Gastrocnemius medialis (tissue), 4 donors: ENCODE measurements at places on chromosomes 3 and 15. TPM values are rescaled to one million over a fixed set of nuclear protein-coding genes. Genes with fewer than 3 reads are reported as not detected.

The MUC4 gene
- total RNA-seq, result not detected

The LXN gene
- 2.3 TPM for total RNA-seq

The SLC2A2 gene
- not detected for total RNA-seq

The CFAP100 gene
- total RNA-seq, result not detected

The CPLX3 gene
- not detected for total RNA-seq

The PLOD2 gene
- 6.5 TPM for total RNA-seq

The CCK gene
- total RNA-seq, result not detected

The CCDC50 gene
- 66.5 TPM for total RNA-seq

The MCF2L2 gene
- total RNA-seq, result 0.27 TPM

The KCNH8 gene
- not detected for total RNA-seq

The RLBP1 gene
- total RNA-seq, result not detected

GRCh38 chr3:63207066-63207590, 71.0 kb upstream of the SYNPR start:
- no peaks in the 10 kb centered on the region for H3K4me1 ChIP-seq
- DNase-seq, result no peak
- H3K27ac ChIP-seq, result no peak overlapping the region
- no peaks in the 10 kb centered on the region for H3K27me3 ChIP-seq

DNA sequence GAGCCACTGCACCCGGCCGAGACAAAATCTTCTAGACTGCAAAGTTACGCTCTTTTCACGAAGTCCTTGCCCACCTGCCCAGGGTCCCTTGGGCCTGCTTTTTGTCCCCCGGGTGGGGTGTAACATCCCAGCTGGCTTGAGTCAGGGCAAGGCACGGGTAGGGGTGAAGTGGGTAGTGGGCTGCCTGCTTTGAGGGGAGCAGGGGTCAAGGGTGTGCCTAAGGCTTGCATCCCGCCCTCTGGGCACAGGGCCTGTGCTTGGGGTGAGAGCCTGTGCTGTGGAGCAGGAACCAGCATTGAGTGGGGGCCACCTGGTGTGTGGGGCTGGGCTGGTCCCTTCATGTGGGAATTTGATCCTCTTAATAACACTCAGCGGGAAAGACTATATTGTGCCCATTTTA, 74.6 kb downstream of the KLF13 start:
- H3K36me3 ChIP-seq, result no peaks in the 10 kb centered on the region
- H3K27me3 ChIP-seq, result no peaks in the 10 kb centered on the region
- H3K4me1 ChIP-seq, result peaks cover 19% of the 10 kb centered on the region
- H3K4me3 ChIP-seq, result no peak overlapping the region
- no peak for DNase-seq

DNA sequence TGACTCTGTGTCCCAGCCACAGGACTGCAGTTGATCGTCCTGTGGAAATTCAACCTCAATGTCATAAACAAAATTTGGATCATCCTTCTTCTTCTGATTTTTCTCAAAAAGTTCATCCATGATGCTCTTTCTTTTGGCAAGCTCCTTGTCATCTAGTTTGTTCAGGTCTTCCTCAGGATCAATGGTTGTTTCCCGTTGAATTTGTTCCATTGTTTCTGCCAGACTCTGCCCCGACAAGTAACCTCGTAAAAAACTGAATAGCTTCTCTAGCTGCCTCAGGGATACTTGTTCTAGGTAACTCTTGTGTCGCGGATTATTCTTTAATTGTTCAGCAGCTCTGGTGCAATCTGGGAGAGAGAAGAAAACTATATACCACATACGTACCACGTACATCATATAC, 4.5 kb downstream of the CEP19 start:
- no peak overlapping the region for H3K4me3 ChIP-seq
- H3K4me1 ChIP-seq, result peaks cover 5% of the 10 kb centered on the region
- no peaks in the 10 kb centered on the region for H3K36me3 ChIP-seq
- H3K27ac ChIP-seq, result no peak overlapping the region

DNA sequence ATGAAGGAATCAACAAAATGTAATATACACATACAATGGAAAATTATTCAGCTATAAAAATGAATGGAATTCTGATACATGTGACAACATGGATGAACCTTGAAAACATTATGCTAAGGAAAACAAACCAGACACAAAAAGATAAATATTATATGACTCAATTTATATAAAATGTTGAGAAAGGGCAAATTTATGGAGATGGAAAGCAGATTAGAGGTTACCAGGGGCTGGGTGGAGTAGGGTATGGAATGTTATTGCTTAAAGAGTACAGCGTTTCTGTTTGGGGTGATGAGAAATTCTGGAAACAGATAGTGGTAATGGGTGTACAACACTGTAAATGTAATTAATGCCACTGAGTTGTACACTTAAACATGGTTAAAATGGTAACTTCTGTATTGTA, 50.9 kb downstream of the EMC4 start:
- no peak for DNase-seq
- H3K27me3 ChIP-seq, result no peaks in the 10 kb centered on the region
- no peak overlapping the region for H3K4me3 ChIP-seq
- no peaks in the 10 kb centered on the region for H3K36me3 ChIP-seq
- H3K4me1 ChIP-seq, result no peaks in the 10 kb centered on the region

- H3K36me3 ChIP-seq, result no peaks in the 10 kb centered on the region
- H3K27me3 ChIP-seq, result no peaks in the 10 kb centered on the region
- no peak for DNase-seq
- peaks cover 1% of the 10 kb centered on the region for H3K4me1 ChIP-seq
- no peak overlapping the region for H3K4me3 ChIP-seq
- no peak overlapping the region for H3K27ac ChIP-seq
Observed at GRCh38 chr3:105960381-105960780, 91.6 kb upstream of the CBLB start.

- H3K27me3 ChIP-seq, result no peaks in the 10 kb centered on the region
- no peak overlapping the region for H3K27ac ChIP-seq
- no peaks in the 10 kb centered on the region for H3K4me1 ChIP-seq
- DNase-seq, result no peak
Observed at GRCh38 chr3:154792828-154793227, 287.3 kb upstream of the MME start.

DNA sequence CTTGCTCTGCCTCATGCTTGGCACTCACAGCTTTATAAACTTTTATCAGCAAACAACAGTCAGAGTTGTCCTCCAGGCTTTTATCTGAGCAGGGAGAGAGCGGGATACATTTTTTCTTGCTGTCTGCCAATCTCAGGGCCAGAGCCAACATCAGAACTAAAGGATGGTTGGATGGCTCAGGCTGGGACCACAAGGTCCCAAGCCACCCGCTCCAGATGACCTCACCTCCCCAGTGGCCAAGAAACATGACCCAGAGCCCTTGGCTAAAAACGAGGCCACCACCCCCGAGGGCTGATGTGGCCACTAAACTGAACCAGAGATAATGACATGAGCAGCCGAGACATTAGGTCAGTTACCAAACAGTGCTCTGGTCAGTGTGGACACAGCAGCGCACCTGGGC, 18.8 kb upstream of the SPATA12 start:
- H3K36me3 ChIP-seq, result no peaks in the 10 kb centered on the region
- DNase-seq, result no peak
- no peak overlapping the region for H3K27ac ChIP-seq
- no peaks in the 10 kb centered on the region for H3K4me1 ChIP-seq

- no peak for DNase-seq
- H3K4me3 ChIP-seq, result no peak overlapping the region
- peaks cover 23% of the 10 kb centered on the region for H3K36me3 ChIP-seq
- H3K27me3 ChIP-seq, result no peaks in the 10 kb centered on the region
- H3K27ac ChIP-seq, result no peak overlapping the region
Observed at GRCh38 chr3:128252083-128252482, 98.8 kb downstream of the EEFSEC start.

GRCh38 chr3:153625506-153625905, 463.5 kb downstream of the RAP2B start:
- no peaks in the 10 kb centered on the region for H3K4me1 ChIP-seq
- no peak for DNase-seq
- no peak overlapping the region for H3K4me3 ChIP-seq
- H3K27me3 ChIP-seq, result no peaks in the 10 kb centered on the region
- no peak overlapping the region for H3K27ac ChIP-seq
- H3K36me3 ChIP-seq, result no peaks in the 10 kb centered on the region

DNA sequence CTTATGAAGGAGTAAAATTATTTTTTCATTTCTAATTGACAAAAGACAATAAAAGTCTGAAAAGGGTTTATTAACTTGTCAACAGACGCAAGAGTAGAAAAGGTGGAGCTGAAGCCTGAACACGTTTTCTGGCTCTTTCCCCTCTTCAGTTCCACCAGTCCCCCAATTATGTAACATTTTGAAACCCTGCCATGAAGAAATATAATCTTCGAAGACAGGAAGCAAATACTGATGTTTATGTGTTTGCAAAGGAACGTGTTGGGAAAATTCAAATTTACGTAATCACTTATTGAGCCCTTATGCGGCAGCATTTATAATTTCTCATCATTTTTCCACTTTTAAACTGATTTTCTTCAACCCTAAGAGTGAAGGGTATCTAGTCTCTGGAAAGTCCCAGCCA, 767 bp downstream of the AP3S2 start:
- peak overlapping the region; percentile 90 for H3K27ac ChIP-seq
- H3K4me3 ChIP-seq, result peak overlapping the region; percentile 83
- peaks cover 10% of the 10 kb centered on the region for H3K36me3 ChIP-seq
- DNase-seq, result no peak
- peaks cover 16% of the 10 kb centered on the region for H3K4me1 ChIP-seq
- no peaks in the 10 kb centered on the region for H3K27me3 ChIP-seq

- H3K4me3 ChIP-seq, result no peak overlapping the region
- H3K27ac ChIP-seq, result no peak overlapping the region
- no peak for DNase-seq
- H3K4me1 ChIP-seq, result no peaks in the 10 kb centered on the region
- H3K36me3 ChIP-seq, result no peaks in the 10 kb centered on the region
Observed at GRCh38 chr15:100759106-100759505, 120.5 kb upstream of the ALDH1A3 start.

GRCh38 chr3:79497447-79498111, 270.2 kb downstream of the ROBO1 start:
- no peaks in the 10 kb centered on the region for H3K36me3 ChIP-seq
- no peak overlapping the region for H3K4me3 ChIP-seq
- H3K4me1 ChIP-seq, result no peaks in the 10 kb centered on the region
- no peak for DNase-seq
- H3K27ac ChIP-seq, result no peak overlapping the region

DNA sequence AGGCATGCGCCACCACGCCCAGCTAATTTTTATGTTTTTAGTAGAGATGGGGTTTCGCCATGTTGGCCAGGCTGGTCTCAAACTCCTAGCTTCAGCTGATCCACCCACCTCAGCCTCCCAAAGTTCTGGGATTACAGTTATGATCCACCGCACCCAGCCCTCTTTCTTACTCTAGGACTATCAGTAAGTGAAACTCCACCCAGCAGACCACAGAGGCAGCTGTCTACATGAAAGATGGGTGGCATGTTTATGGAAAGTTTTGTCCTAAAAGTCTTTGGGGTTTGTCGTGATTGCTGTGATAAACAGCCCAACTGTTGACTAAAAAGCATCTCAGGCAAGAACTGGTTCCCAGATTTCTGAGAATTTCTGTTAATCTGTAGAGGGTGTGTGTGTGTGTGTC, 10.9 kb downstream of the ARL6IP5 start:
- no peak overlapping the region for H3K4me3 ChIP-seq
- DNase-seq, result no peak

DNA sequence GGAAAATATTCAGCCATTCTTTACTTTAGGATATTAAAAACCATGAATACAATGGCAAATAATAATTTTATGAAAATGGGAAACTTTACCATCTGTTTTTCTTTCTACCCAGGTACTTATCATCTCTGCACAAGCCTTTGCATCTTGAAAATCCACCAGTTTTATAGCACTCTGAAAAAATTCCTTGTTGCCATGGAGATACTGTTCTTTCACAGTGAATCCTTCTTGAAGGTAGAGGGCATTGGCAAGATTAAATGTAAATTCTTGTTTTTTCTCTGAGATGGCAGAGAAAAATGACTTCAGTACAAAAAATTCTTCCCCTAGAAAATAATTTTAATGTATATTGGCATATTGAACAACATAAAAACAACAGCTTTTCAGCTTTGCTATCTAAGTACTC, 6.9 kb downstream of the SERPINI2 start:
- H3K4me1 ChIP-seq, result no peaks in the 10 kb centered on the region
- H3K4me3 ChIP-seq, result no peak overlapping the region
- DNase-seq, result no peak
- no peak overlapping the region for H3K27ac ChIP-seq
- H3K27me3 ChIP-seq, result no peaks in the 10 kb centered on the region
- H3K36me3 ChIP-seq, result no peaks in the 10 kb centered on the region

DNA sequence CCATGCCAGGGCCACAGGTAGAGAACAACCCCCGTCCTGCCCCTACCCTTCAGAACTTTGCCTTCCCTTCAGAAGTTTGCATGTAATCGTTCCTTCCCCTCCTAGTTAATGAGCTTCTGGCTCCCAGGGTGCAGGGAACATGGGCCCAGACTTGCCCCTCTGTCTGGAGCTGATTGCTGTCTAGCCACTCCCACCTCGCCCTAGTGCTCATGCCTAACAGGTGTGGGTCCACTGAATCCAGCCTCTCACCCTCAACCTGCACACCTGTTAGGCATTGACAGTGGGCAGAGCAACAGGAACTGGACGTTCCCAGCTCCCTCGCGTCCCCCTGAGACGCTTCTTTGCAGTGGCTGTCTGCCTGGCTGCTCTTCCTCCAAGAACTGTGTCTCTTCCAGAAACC, 40.3 kb downstream of the WNT5A start:
- no peak overlapping the region for H3K4me3 ChIP-seq
- no peaks in the 10 kb centered on the region for H3K27me3 ChIP-seq
- no peaks in the 10 kb centered on the region for H3K36me3 ChIP-seq
- H3K27ac ChIP-seq, result no peak overlapping the region

- no peak for DNase-seq
- no peaks in the 10 kb centered on the region for H3K4me1 ChIP-seq
- no peaks in the 10 kb centered on the region for H3K27me3 ChIP-seq
Observed at GRCh38 chr3:117540597-117540996, 831.0 kb downstream of the TUSC7 start.

DNA sequence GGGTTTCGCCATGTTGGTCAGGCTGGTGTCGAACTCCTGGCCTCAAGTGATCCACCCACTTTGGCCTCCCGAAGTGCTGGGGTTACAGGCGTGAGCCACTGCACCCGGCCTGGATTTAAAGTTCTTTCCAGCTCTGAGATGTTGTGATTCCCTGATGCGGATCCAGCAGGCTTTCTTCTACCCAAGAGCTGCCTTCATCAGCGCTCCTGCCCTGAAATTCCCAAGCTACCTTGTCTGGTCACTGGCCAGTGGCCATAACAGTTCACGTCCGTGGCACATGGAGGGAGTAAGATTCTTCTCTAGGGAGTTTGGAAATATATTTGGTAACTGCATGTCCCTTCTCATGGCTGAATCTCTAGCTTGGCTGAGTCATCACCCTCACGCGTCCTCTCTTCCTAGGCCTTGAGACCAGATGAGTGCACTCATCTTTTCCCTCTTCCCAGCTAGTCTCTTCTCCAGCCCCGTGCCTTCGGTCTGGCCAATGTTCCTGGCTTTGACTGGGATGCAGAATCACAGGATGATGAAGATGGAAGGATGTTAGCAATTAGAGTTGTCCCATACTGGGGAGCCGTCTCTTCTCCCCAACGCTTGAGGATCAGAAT, 29.8 kb upstream of the APOD start:
- H3K27ac ChIP-seq, result no peak overlapping the region
- DNase-seq, result no peak
- no peak overlapping the region for H3K4me3 ChIP-seq
- no peaks in the 10 kb centered on the region for H3K36me3 ChIP-seq
- no peaks in the 10 kb centered on the region for H3K27me3 ChIP-seq
